ENCODE measurements at places on chromosomes 1 and 21.

- no peak for DNase-seq
Measured at GRCh38 chr1:88394958-88395357, 289.1 kb upstream of the PKN2 start.

DNA sequence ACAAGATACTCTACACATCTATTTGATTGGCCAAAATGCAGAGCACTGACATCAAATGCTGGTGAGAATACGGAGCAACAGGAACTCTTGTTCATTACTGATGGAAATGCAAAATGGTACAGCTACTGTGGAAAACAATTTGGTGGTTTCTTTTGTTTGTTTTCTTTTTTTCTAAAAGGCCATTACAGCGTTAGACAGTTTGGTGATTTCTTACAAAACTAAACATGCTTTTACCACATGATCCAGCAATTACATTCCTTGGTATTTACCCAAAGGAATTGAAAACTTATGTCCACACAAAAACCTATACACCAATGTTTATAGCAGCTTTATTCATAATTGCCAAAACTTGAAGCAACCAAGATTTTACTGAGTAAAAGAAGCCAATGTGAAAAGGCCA, 66.4 kb upstream of the FBXO28 start:
- no peak for DNase-seq

DNA sequence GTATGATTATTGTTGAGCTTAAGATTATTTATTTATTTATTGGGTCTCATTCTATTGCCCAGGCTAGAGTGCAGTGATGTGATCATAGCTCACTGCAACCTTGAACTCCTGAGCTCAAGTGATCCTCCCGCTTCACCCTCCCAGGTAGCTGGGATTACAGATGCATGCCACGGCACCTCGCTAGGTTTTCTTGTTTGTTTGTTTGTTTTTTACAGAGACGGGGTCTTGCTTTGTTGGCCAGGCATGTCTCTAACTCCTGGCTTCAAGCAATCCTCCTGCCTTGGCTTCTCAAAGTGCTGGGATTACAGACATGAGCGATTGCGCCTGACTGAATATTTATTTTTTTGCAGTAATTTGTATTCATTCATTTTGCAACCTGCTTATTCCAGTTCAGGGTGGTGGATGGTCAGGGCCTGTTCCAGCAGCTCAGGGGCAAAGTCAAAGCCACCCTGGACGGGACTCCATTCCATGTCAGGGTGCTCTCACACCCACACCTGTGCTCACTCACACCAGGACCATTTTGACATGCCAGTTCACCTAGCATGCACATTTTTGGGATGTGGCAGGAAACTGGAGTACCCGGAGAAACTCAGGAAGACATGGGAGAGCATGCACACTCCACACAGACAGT, 29.6 kb upstream of the RASAL2 start:
- no peak for DNase-seq

GRCh38 chr1:39462074-39462473, 29.4 kb upstream of the BMP8A start:
- DNase-seq, result no peak

DNA sequence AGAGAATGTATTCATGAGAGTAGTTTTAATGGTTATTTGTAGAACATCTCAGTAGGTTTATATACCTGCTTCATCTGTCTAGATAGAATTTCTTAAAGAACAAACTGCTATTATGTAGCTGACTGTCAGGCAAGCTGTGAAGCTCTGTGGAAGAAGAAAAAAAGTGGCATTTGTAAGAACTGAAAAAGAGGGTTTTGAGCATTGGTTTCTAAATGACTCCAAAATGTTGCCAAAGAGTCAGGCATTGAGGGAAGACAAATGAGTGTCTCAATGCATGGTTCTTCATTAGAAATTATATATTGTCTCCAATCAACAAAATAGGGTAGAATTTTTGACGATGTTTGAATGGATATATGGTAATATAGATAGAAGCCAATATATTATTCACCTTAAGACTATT, 1276.1 kb downstream of the KCNT2 start:
- DNase-seq, result no peak

DNA sequence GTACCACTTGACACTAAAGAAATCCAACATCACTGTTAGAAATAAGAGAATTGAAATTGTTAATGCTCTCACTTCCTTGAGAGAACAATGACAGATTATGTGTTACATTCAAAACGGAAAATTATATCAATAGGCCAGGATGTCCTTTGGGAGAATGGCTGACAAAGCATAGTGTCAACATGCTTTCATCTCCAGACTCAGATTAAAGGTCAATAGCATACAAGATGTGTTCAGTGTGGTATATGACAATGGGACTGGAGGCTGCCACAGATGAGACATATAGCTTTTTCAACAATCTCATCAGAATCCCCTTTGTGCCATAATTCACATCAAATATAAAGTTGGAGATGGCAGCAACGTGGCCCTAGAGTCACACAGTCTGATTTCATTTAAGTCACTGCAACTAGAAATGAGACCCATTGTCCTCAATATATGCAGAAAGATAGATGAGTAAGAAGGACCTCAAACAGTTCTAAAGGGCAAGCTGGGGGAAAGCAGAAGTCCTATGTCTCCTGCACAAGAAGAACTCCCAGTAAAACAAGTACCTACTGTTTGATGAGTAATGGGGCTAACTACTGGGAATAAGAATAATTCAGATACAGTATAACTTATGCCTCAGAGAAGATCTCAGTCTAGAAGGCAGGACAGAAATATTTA, 327.9 kb downstream of the TTLL7 start:
- DNase-seq, result no peak

DNA sequence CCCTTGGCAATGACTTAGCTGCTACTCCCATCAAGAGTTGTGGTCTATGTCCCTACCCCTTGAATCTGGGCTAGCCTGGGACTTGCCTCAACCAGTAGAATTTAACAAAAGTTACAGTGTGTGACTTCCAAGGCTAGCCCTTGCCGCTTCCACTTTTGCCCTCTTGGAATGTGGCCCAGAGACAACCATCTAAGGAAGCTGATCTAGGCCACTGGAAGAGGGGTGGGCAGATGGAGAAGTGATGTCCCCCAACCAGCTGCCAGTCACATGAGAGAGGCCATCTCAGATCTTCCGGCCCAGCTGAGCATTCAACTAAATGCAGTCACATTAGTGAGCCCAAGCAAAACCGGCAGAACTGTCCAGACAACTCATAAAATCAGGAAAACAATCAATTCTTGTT, 115.1 kb downstream of the TOMM20 start:
- no peak for DNase-seq

GRCh38 chr1:72649211-72649888, 367.0 kb upstream of the NEGR1 start:
- no peak for DNase-seq

- no peak for DNase-seq
Measured at GRCh38 chr1:2459757-2460156, 16.3 kb upstream of the PLCH2 start.

GRCh38 chr21:42002421-42002958, 7.7 kb downstream of the ZBTB21 start:
- DNase-seq, result peak; percentile 43

GRCh38 chr1:77126307-77126706, 92.9 kb downstream of the PIGK start:
- no peak for DNase-seq

GRCh38 chr1:17274186-17275170, 25.6 kb downstream of the PADI3 start:
- DNase-seq, result no peak

GRCh38 chr1:153210206-153210605, 7.0 kb downstream of the LELP1 start:
- no peak for DNase-seq

DNA sequence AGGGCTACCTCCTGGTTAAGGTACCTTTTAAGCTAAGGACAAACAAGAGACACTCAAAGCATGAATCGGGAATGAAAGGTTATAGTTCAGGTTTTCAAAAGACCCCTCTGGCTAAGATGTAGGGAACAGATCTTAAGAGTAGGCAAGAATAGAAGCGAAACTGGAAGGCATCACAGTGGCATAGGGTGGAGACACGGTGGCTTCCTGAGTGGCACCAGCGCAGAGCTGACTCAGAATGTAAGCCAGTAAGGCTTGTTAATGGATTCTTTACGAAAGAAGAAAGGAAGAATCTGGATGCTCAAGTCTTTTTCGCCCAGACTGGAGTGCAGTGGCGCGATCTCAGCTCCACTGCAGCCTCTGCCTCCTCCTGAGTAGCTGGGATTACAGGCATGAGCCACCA, 21.2 kb downstream of the PADI6 start:
- no peak for DNase-seq

DNA sequence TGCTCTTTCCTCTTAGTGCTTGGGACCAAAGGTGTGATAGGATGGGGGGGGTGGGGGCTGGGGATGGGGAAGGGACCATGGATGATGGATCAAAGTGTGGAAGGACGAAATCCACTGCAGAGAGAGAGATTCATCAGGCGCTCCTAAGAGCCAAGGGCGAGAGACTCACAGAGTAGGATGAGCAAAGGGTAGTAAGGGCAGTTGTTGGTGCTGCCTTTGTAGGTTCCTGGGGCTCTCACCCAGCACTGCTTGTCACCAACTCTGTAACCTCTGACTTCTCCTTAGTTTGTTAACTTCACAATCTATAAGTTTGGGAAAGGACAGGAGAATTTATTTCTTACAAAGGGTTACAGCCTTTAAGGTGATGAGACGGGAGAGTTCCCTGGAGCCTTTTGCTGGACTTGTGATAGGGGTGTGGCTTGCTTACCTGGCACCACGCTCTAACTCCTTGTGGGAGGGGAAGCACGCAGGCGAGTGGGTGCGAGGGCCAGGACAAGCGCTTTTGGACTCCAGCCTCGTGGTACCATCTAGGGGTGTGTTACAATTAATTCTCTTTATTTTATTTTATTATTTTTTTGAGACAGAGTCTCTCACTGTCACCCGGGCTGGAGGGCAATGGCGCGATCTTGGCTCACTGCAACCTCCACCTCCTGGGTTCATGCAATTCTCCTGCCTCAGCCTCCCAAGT, 1.6 kb upstream of the PDXK start:
- no peak for DNase-seq

DNA sequence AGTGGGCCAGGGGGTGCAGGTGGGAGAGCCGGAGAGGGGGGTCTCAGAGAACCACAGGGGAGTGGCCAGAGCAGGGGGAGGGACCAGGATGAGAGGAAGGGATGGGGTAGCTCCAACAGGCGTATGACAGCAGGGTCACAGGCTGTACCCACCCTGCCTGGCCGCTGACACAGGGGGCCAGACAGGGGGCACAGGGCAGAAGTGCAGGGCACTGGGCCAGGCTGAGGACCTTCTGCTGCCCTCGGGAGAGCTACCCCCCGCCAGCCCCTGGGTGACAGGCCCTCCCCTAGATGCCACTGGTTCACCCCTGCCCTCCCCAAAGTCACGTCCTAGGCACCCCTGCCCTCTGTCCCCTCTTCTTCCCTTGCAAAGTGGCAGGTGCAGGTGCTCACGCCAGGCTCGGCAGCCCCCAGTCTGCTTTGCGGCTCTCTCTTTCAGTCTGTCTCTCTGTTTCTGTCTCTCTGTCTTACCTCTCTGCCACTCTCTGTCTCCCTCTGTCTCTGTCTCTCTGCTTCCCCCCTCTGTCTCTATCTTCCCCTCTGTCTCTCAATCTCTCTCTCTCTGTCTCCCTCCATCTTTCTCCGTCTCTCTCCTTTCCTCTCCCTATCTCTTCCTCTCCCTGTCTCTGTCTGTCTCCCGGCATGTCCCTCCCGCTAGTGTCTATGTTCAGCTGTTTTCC, 48.5 kb downstream of the WNT9A start:
- no peak for DNase-seq

DNA sequence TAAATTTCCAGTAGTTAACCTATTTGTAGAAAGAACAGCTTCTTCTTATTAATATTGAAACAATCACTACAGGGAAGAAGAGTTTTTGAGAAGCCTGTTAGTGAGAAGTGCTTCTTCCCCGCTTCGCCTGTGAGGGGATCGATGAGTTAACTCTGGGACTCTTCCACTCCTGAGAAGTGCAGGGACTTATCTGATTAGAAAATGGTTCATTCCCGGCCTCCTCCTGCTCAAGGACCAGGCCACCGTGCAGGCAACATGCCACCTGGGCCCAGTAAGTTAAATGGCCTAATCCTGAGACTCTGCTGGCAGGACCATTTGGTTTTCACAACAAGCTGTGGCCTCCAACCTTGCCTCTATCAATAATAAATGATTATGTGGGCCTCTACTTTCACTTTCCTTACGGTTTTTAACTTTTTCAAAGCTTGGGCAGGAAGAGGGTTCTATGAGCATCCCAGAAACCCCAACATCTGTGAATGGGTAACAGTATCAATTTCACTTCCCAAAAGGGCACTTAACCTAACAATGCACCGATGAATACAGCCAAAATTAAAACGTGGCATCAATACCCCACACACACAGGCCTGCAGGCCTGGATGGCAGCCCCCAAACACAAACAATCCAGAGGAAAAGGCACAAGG, 33.1 kb downstream of the SIPA1L2 start:
- DNase-seq, result no peak

DNA sequence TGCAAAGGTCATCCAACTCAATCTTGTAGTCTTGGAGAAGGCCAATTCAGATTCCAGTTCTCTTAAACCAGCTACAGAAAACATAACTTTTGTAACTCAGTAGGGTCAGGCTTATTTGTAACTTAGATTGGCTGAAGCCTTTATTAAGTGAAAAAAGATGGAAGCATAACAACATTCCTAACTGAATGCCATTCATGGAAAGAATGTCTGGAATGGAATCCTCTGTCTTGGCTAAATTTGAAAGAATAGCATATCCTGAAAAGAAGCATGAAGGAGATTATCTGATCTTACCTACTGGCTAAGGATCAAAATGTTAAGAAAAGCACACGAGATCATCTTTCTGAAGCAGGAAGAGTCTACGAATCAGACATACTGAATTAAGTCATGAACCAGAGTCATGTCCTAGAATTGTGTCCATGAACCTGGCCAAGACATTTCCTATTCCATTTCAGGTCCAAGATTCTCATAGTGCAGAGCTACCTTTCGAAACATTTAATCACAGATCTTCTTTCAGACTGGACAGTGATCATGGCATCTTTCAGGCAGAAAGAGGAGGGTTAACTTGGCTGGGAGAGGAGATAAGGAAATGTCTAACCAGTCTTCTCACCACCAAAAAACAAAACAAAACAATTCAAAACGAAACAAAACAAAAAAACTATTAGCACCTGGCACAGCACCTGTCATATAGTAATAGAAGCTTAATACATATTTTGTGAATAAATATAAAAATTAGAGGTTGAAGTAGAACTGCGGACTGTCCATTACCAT, 75.6 kb downstream of the XCL2 start:
- no peak for DNase-seq

GRCh38 chr1:205210756-205211168, 740 bp downstream of the DSTYK start:
- DNase-seq, result no peak

GRCh38 chr1:183945428-183946319, 91.9 kb downstream of the COLGALT2 start:
- DNase-seq, result no peak

All from stimulated activated CD8-positive, alpha-beta memory T cell treated with anti-CD3 and anti-CD28 coated beads, Interleukin-2, amount 100 ng/mL, for 1 hour (primary cell).